Tongue (tissue), 3 donors: ENCODE measurements at places on chromosomes 2 and 18.

- DNase-seq: no peak
These were observed 56.0 kb downstream of the HAUS1 start for GRCh38 chr18:46160050-46160798.

GRCh38 chr2:178106053-178106452 is 6.2 kb upstream of the RBM45 start:
- DNase-seq: no peak

DNA sequence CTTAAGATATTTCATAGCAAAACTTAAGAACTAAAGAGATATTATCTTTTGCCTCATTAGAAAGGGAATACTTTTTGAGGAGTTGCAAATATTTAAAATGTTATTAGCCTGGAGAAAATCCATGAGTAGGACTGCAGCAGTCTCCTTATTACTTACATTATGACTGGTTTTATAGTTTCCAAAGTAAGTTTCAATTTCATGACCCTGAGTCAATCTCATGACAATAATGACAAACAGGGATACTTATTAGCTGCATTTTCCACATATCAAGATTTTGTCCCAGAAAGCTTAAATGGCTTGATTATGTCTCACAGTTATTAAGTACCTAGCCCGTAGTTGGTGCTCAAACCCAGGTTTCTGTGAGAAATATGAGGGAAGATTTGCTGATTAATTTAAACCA is 150.8 kb upstream of the ZEB2 start:
- DNase-seq: no peak

DNA sequence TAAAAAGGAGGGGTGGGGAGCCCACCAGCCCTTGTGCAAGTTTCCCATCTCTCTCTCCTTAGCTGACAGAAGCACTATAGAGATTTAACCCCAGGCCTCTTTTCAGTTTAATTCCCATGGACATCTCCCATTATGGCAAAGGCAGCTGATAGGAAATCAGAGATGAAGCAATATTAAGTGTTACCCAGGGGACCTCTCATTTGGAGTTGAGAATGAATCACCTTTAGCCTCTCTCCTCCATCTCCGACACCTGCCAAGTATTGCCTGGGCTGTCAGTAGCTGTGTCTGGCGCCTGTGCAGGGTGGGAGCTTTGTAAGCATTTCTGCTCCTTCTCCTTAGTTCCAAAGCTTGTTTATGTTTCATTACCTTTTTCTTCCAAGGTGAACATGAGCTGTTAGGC is 109.0 kb downstream of the AQP4 start:
- no peak for DNase-seq

- no peak for DNase-seq
These were observed 28.5 kb upstream of the MCFD2 start for GRCh38 chr2:46943881-46944798.

DNA sequence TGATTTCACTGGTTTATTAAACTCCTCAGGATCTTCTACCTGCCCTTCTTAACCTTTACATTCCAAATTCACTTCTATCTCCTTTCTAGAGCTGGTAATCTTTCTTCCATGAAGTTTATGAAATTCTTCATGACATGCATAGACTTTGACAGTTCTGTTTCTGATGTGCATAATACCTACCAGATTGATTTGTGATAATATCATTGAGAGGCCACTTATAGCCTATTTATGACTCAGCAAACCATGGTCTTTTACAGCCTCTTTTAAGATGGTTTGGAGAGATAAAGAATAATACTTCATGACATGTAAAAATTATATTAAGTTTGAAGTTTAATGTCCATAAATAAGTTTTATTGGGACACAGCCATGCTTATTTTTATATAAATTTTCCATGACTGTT is 14.0 kb downstream of the SCN2A start:
- no peak for DNase-seq

- no peak for DNase-seq
These were observed 68.4 kb upstream of the MCFD2 start for GRCh38 chr2:46984040-46984439.

DNA sequence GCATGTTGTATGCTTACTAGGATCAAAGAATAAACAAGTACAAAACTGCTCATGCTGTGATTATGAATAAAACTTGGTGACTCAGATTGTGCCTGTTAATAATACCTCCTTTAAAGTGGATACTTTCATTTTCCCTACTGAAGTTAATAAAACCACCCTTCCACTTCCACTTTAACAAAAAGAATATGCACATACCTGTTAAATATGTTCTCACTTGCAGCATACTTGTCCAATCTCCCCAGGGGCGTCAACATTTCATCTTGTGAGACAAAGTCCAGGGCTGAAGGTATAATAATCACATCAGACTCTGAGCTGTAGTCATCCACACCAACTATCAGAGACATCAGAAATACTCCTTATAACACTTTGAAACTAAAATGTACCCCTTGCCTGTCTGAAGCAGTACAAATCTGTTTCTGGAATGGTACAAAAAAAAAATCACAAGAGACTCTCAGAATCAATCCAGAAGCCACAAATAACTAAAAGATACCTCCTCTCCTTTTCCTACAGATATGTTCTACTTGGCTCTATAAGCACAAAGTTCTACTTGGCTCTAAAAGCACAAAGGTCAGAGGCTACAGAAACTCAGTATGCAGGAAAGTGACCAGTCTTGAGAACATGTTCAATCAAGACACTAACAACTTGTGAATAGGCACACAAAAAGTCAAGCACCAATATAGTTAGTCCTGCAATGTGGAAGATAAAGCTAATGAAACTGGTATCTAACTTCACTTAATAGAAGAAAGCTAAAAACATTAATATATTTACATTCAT is 19.3 kb downstream of the PPP4R1 start:
- peak; percentile 36 for DNase-seq

DNA sequence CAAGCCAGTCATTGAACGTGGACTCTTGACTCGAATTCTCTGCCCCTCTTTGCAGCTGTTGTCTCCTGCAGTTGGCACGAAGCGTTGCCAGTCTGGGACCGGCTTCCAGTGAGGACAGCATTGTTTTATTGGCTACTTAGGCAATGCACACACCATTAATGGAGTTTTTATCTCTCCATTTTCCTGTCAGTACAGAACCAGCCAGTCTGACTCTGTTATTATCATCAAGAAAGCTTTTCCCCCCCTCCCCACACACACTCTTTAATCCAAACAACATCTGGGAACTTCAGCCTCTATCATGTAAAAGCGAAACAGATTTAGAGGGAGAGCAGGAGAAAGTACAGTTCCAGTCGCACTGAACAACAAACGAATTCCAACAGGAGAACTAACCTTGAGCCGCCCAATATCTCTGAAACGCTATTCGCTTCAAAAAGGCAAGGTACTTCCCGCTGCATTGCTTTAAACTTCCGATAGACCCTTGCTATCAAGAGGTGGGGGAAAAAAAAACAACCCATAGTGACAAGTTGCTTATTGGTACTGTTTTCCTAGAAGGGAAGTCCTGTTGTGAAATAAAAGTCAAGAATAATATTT is 38.2 kb downstream of the ACVR1 start:
- DNase-seq: peak; percentile 93

DNA sequence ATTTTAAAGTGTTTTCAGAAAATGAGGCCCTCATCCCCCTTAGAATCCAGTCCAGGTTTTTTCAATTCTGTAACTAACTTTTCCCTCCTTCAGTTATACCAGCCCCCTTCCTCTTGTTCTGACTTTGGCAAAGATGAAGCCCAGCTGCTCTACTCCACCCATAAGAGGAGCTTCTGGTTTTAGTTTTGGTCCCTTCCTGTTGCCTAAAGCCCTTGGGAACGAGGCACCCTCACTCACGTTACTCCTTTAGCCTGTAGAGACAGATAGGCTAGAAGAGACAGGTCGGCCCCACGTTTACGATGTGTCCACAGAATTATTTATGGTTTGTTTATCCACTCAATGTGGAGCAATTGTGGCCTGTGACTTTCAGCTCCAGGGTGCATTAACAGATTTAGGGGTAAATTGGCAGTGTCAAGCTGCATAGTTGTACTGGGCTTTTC is 454.2 kb upstream of the TNP1 start:
- DNase-seq: peak; percentile 86

- DNase-seq: no peak
These were observed 37.3 kb downstream of the FHOD3 start for GRCh38 chr18:36334798-36335197.

DNA sequence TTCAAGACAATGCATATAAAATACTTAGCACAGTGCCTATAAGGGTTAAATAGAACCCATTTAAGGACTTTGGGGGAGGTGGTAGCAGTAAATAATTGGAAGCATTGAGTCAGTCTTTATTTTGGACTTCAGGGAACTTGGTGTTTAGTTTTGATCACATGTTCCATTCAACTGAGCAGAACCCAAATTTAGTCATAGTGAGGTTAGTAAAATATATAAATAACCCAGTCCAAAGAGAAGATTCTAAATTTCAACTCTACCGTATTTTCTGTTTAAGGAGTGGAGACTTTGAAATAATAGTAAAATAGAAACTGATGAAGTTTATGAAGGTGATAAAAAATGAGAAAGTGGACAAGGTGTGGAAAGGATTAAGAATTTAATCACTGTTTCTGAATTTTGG is 19.7 kb downstream of the TWSG1 start:
- no peak for DNase-seq

DNA sequence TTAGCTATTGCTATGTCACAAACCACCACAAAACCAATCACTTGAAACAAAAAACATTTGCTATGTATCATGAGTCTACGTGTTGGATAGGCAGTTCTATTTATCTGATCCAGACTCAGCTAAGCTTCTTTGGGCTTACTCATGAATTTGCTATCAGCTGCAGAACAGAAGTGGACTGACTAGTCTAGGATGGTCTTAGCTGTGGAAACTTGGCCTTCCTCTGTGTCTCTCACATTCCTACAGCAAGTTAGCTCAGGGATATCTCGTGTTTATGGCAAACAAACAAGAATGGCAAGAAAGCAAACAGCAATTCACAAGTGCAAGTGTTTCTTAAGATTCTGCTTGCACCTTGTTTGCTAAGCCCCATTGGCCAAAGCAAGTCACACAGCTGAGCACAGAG is 288.0 kb upstream of the TNP1 start:
- DNase-seq: no peak

DNA sequence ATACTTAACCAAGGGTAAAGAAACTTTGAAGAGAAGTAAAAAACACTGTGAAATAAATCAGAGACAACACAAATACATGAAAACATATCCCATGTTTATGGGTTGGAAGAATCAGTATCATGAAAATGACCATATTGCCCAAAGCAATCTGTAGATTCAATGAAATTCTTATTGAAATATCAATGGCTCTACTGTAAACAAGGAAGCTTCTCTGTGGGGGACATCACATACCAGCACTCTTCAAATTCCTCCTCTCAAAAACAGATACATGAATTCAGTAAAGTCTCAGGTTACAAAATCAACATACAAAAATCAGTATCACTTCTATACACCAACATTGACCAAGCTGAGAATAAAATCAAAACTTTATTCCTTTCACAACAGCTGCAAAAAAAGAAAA is 63.5 kb upstream of the CNTNAP5 start:
- no peak for DNase-seq

GRCh38 chr2:3604991-3605961 is 10.4 kb downstream of the COLEC11 start:
- no peak for DNase-seq

DNA sequence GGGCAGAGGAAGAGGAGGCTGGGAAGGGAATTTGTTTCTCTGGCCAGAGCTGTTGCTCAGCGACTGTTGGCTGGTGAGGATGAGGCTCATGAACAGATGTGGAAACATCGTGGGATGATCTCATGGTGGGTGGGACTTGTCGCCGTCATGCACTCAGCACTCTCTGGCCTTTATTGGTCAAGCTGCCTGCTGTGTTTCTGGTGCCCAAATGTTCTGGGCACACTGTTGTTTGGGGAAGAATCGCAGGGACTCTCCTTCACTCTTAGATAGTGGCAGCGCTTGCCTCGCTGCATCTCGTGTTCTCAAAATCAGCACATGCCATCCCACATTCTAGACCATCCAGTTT is 145.6 kb downstream of the AGAP1 start:
- DNase-seq: peak; percentile 96

DNA sequence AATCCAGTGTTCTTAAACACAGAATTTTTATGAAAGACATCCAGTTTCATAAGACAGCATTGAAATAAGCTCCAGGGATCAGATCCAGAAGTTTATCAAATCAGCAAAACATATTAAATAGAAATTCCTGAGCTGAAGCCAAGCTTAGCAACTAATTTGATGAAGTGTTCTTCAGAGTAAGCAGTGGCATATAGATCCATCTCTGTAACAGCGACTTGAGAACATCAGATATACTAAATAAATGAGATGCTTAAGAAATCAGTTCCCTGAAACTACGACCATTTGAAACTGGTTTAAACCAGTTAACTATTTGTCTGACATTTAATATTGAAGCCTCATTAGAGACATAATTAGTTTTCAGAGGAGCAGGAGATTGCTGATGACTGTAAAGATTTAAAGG is 34.1 kb downstream of the PPP1R1C start:
- DNase-seq: no peak

DNA sequence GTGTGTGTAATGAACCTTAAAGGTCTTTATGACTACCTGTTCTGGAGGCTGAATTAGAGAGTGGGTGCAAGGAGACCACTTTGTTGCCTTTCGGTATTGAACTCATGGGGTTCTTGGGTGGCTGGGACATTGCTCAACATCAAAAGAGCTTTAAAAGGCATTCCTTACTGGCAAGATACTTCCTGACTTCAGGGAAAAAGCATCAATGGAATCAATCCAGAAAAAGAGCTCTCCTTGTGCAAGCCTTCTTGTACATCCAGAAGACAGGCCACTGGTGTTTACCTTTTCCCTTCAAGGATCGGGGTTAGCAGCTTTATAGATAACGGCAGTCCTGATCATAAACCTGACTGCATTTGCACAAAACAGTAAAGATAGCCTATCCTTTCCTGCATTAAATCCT is 9.5 kb downstream of the PNO1 start:
- DNase-seq: no peak

DNA sequence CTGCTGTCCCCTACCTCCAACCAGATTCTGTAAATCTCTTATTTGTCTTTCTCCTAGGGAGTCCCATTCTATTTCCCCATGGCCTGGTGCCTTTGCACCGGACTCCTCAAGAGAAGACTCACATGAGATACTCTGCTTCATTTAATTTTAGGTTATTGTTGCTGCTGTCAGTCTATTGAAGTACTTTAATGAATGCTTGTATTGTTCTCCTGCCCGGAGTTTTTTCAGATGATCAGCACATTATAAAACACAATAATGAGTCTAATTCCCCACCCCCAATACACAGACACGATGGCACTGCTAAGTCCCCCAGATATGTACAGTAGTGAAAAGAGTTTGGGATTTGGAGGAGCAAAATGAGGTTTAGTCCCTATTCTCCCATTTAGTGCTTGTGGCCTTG is 58.9 kb downstream of the HAUS1 start:
- no peak for DNase-seq

GRCh38 chr18:50240080-50240563 is 26.2 kb downstream of the CFAP53 start:
- DNase-seq: no peak
